ENCODE measurements at places on chromosomes 2 and 18. TPM values are rescaled to one million over a fixed set of nuclear protein-coding genes. Genes with fewer than 3 reads are reported as not detected.

DNA sequence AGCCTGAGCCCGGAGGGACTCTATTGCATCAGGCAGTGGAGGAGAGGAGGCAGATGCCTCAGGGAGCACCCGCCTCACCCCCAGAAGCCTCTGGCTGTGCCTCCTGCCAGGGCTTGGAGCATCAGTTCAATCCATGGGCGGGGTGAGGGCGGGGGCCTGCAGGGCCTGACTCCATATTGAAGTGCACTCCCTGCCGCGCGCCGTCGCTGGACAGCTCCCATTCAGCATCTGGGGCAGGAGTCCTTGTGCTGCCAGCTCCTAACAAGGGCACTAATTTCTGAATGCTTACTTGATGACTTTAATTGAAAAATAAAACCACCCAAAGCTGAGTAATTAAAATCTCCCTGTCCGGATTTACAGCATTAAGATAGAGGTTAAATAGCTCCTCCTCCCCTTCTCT lies 23.8 kb downstream of the C1QL2 start:
- DNase-seq: no peak

GRCh38 chr2:224776795-224777558 lies 60.8 kb upstream of the CCDC195 start:
- DNase-seq: no peak

GRCh38 chr2:119823734-119824334 lies 64.1 kb downstream of the PTPN4 start:
- peak; percentile 27 for DNase-seq

GRCh38 chr2:28276807-28277206 lies 115.9 kb upstream of the FOSL2 start:
- DNase-seq: no peak

DNA sequence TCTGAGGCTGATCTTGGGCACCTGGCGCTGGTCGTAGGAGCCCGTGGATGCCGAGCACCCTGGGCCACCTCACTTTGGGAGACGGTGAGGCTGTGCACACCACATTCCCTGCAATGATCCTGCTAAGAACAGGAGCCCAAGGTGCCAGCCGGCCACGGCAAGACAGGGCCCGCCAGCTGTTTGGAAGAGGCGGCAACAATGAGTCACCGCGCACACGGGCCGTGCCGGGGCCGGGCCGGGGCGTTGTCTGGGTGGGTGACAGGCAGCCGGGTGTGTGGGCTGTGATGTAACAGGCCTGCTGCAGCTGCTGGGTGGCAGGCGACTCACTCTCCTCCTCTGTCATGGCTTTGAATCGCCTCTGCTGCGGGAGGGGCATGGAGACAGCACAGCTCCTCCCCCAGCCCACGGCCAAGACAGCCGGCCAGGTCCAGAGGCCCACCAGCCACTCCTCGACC lies 49.7 kb upstream of the ODC1 start:
- DNase-seq: peak; percentile 58

DNA sequence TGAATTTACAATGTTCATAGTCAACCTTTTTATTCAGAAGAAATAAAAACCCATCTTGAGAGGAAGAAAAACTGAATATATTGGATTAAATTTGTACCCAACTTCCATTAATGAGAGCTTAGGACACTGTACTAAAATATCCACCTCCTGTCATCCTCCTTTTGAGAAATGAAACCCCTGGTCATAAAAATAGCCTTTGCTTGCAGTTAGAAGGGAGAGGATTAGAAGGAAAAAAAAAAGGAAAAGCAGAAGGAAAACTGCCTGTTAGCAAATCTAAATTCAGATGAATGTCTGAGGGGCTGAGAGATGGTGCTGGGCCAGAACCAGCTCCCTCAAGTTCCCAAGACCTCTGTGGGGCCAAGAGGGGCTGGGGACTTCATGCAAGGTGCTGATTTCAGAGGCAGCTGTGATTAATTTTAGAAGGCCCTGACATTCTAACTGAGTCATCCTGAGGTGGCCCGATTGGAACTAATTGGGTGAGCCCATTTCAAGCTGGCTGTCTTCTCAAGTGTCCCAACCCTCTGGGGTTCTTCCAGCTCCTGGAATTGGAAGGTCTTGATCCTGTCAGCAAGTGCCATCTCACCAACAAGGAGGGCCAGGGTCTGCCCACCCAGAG lies 38.4 kb upstream of the BIN1 start:
- DNase-seq: no peak

DNA sequence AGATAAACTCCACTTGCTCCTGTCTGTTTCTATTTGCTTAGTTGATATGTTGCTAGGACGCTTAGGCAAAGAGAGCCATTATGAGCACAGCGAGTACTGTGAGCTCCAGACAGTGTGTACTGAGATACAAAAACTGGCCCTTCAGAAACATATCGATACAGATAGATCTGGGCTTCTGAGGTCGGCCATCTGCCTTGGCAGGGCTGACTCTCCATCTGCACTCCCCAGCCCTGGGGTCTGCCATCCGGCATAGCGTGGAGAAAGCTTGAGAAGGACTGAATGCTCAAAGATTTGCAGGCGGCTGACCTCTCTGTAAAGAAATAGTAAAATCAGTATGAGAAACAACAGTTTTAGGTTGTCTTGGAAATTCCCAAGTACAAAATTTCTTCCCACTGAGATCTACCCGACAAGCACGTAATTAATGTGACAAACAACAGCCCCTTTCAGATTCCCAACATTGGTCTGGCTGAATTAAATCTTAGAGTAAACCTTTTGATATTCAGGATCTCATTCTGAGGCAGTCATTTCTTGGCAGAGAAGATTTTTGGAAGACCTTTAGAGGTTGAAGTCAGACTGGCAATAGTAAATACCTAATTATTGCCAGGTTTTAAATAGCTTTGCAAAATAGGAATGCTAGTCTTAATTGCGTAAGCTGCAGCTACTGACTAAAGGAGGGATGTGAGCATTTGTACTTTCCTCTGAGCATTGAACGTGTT lies 127.4 kb downstream of the CHST9 start:
- DNase-seq: no peak

DNA sequence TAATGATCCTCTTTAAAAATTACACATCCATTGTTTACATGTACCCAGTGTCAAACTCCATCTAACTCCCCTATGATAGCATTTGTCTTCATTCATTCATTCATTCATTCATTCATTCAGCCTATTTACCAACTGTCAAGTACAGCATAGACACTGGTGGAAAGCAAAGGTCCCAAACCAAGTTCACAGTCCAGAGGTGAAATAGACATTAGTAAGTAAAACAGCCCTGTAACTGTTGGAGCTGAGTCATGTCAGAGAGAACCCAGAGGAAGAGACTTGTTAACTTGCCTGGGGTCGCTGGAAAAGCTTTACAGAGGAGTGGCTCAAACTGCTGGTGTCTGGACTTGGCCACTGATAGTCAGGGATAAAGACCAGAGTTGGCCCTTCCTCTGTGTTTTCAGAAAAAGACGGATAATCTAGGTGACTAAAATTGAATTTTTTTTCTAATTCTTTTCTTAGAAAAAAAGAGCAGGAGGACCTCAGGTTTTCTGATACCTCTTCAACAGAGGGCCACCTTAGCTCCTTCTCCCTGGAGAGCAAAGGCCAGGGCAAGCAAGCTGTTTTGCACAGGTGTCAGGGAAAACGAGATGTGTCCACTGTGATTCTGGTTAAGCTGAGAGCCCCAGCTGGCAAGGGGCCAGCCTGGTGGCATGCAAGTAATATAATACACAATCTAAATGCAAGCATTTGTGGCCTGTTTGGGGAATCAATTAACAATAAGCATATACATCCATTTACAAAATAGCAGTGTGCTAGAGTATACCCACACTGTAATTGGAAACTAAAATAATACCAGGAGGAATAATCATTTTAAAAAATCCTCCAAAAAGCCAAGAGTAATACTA lies 96.7 kb upstream of the SLC14A2 start:
- DNase-seq: no peak

DNA sequence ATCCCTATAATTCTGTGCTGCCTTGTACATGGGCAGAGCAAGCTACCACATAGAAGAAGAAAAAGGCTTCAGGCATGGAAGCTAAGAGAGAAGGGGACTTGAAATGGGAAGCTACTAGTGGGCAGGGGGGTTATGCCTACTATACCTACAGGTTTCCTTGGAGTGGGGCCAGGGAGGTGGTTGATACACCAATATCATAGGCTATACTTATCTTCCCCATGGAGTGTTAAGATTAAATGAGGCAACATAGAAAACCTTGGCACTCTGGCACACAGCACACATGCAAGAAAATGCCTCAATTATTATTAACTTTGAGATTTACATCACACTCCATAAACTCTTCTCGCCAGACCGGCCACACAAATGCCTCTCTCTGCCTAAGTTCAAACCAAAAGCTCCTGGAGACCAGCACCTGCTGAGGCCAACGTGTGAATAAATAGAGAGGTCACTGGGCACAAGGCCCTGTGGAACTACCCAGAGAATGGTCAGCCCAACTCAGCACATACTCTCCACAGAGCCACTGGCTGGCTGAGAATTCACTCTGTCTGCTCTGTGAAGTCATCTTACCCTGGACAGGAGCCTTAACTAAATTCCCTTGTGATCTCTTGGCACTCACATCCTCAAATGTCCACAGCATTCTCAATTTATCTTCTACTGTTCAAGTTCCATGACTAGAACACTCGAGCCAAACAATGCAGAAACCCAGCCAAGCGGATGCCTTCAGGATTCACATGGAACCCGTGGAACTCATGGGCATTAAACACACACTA lies 498.7 kb downstream of the BCL11A start:
- DNase-seq: peak; percentile 4

DNA sequence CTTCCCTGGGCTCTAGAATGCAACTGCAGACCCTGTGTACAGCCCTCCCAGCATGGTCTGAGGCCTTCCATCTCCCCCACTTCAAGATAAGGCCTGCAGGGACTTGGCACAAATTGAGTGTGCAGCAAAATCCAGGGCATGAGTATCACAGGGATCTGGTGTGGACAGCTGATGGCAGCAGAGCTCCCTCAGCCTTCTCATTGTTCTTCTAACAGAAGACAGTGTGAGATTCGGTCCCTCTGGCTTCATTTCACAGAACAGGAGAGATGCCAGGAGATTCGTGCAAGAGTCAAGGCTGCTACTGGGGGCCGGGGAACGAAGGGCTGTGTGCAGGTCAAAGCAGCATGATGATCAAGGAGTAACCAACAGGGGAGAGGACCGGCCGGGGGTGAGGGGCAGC lies 85.8 kb downstream of the UXS1 start:
- DNase-seq: no peak

GRCh38 chr2:128503399-128504245 lies 185.0 kb upstream of the HS6ST1 start:
- no peak for DNase-seq

DNA sequence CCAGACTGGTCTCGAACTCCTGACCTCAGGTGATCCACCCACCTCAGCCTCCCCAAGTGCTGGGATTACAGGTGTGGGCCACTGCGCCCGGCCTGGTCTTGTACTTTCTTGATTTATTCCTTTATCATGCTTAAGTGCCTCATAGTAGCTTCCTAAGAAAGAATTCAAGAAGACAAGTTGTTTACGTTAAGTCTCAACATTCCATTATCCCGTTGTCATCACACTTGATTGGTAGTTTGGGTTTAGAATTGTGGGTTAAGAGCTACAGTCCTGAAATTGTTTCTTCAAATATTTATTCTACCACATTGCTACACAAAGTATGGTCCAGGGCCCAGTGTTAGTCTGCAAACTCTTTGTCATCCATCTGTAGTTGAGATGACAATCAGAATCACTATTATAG lies 194.0 kb downstream of the VWC2L start:
- no peak for DNase-seq

Gene ZNF385B
- polyA plus RNA-seq: 7.9 TPM

Gene NHEJ1
- polyA plus RNA-seq: 12.0 TPM

Gene FMNL2
- 20.4 TPM for polyA plus RNA-seq

Gene HNMT
- polyA plus RNA-seq: 26.9 TPM

Measured in hindlimb muscle (tissue), 1 donor.